Airway epithelial cell (primary cell): ENCODE measurements at places on chromosomes 16 and 17. TPM values are rescaled to one million over a fixed set of nuclear protein-coding genes. Genes with fewer than 3 reads are reported as not detected.

Gene ZSCAN10
- total RNA-seq, result not detected in 2 replicates

Gene AKAP1
- 17.2 and 31.9 TPM in 2 replicates for total RNA-seq

Gene CBX8
- 2.1 and 3.0 TPM in 2 replicates for total RNA-seq

Gene ZFHX3
- total RNA-seq, result 1.9 and 3.1 TPM in 2 replicates

Gene MFSD6L
- total RNA-seq, result not detected in 2 replicates

Gene SERPINF2
- total RNA-seq, result 1.6 and 1.9 TPM in 2 replicates

Gene SLC12A3
- not detected in 2 replicates for total RNA-seq

Gene EXOSC6
- 24.0 and 25.2 TPM in 2 replicates for total RNA-seq

Gene SLFN13
- total RNA-seq, result 4.1 and 4.5 TPM in 2 replicates

Gene SLC2A4
- 0.14 and 0.56 TPM in 2 replicates for total RNA-seq

Gene TMEM114
- total RNA-seq, result not detected in 2 replicates

Gene KRTAP3-1
- not detected in 2 replicates for total RNA-seq

Gene CRYM
- not detected in 2 replicates for total RNA-seq

Gene BAHCC1
- 6.0 and 7.1 TPM in 2 replicates for total RNA-seq
